ENCODE measurements at places on chromosomes 5 and 9. TPM values are rescaled to one million over a fixed set of nuclear protein-coding genes. Genes with fewer than 3 reads are reported as not detected.

DNA sequence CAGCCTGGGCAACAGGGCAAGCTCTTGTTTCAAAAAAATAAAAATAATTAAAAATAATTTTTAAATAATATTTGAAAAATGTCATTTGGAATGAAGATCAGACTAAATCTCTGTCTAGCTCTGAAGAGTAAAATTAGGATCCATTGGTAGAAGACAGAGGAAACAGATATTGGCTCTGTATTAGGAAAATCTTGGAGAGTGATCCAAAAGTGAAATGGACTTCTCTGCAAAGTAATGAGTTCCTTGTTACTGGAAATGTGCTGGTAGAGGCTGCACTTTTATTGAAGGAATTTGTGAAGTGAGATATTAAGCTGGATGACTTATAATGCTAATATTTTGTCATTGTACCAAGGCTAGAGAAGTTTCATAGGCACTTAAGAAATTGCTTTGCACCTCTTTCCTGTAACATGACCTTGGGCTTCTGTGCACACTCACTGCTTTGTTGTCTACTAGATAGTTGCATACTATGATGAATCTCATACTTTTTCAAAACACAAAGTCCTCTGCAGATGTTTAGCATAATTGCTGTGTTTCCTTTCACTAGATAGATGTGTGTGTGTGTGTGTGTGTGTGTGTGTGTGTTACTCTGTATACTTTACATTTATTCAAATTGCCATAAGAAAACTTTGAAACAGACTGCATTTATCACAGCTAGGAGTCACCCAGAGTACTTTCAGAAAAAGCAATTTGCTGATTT lies 13.1 kb downstream of the THBS4 start:
- no peak for DNase-seq

Gene CDC37L1
- 11.8 TPM for polyA plus RNA-seq

- DNase-seq = no peak
These were observed 113.8 kb downstream of the TRIM32 start for GRCh38 chr9:116800885-116801284.

Gene CD74
- polyA plus RNA-seq = 177 TPM

Gene PRRC1
- polyA plus RNA-seq = 17.5 TPM

Gene BICD2
- 15.8 TPM for polyA plus RNA-seq

Gene IGFBPL1
- polyA plus RNA-seq = 0.23 TPM

Gene C5orf34
- polyA plus RNA-seq = 1.00 TPM

Gene RANBP3L
- polyA plus RNA-seq = 1.4 TPM

DNA sequence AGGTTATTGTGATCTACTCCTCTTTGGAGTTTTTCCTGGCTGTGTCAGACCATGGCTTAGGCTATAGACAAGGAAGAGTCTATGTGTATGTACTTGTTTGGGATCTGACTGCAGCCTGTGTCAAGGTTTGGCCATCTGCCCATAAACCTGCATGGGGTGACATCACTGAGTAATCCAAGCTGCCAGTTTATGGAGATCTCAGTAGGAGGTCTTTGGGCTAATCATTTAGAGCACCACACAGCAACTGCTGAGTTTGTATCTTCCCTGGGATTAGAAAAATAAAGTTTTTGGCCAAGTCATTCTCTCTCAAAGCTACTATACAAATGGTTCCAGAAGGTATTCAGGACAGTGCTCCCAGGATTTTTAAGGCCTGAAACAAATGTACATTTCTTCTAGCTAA lies 65.5 kb upstream of the HSPB3 start:
- no peak for DNase-seq

- no peak for DNase-seq
These were observed 12.8 kb downstream of the PTAR1 start for GRCh38 chr9:69746859-69747560.

DNA sequence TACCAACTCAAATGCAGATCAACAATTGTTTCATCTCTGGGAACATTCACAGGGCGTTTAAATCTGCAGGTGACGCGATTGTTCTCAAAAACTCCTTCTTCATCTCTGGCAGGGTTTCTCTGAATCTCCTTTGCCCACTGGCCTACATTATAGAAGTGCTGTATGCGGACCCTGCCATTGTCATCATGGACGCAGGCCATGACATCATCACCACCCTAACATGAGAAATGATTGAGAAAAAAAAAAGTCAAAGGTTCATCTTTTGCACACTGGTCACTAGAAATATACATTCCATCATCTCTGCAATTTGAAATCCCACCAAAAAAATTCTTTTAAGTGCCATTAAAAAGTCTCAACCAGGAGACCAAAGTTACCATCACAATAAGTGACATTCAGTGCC lies 21.6 kb upstream of the TMEM245 start:
- no peak for DNase-seq

Gene GFI1B
- polyA plus RNA-seq = not detected

- DNase-seq = no peak
These were observed 43.1 kb downstream of the PRR16 start for GRCh38 chr5:120507197-120507596.

- DNase-seq = no peak
These were observed 136.3 kb downstream of the CEP120 start for GRCh38 chr5:123286891-123287290.

Gene GKAP1
- polyA plus RNA-seq = 8.2 TPM

DNA sequence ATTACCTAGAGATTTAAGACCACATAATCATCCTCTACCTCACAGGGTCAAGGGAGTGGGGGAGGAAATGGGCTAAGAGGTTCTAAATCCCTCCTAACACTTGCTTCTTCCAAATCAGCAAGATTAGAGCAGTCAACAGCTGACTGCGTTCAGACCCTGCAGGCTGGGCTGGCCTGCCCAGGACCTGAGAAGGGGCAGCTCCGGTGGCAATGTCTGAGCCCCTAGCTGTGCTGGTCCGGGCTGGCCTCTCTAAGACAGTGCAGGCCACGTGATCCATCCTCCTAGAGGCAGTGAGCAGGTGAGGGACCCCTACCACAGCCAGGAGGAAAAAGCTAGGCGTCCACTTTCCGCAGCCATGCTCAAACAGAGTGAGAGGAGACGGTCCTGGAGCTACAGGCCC lies at the start of gene KCNV2:
TSS of gene KCNV2 (plus strand) at position 126 of the 400 bp plus-strand sequence. CDS start at position 356, 230 bp downstream.
- DNase-seq = no peak

Gene GNE
- polyA plus RNA-seq = 2.6 TPM

DNA sequence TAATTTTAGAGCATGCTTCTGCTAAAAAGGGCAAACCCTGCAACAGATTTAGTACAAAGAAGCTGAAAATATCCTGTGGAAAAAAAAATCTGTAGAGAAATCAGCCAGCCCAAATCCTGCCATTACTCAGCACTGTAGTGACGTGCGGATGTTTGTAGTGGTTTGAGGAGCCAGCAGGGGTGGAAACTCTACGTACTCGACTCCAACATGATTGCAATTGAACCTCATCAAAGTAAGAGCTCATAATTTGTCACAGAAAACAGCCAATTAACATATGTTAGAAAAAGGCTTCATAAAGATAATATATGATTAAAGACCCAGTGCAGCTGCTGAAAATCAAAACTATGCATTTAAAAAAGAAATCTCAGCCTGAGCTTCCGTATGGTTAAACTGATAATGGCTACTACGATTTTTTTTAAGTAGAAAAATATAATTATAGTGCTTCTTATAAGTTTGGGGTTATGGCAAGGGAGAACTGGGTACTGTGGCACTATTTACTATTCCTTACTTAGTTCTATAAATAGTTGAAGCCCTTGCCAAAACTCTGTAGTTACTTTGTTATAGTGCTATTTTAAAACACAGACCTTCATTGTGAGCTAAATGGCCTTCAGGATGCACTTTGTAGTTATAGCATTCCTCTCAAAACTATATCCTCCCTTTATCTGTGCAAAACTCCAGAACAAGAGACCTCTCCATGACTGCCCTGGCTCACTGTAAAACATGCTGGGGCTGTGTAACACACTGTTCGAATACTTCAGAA lies 49.4 kb downstream of the MEF2C start:
- peak; percentile 84 for DNase-seq

- peak; percentile 76 for DNase-seq
These were observed 45.7 kb upstream of the CFAP157 start for GRCh38 chr9:127660886-127661741.

DNA sequence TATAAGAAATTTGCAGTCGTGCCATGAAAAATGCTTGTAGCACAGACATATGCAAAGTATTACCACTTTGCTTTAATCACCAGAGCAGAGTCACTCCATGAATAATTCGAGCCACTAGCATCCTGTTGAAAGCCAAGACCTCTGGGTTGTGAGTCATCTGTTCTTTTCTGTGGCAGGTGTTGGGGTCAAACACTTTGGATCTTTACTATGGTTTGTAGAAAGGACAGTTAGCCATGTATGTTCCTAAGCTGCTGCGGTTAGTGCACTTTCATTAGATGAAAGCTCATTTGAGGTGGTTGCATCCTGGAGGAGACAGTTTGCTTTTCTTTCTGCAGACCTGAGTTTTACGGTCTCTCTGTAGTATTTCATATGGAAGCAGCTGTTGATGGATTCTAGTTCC lies 223.7 kb downstream of the DMRT2 start:
- DNase-seq = no peak

DNA sequence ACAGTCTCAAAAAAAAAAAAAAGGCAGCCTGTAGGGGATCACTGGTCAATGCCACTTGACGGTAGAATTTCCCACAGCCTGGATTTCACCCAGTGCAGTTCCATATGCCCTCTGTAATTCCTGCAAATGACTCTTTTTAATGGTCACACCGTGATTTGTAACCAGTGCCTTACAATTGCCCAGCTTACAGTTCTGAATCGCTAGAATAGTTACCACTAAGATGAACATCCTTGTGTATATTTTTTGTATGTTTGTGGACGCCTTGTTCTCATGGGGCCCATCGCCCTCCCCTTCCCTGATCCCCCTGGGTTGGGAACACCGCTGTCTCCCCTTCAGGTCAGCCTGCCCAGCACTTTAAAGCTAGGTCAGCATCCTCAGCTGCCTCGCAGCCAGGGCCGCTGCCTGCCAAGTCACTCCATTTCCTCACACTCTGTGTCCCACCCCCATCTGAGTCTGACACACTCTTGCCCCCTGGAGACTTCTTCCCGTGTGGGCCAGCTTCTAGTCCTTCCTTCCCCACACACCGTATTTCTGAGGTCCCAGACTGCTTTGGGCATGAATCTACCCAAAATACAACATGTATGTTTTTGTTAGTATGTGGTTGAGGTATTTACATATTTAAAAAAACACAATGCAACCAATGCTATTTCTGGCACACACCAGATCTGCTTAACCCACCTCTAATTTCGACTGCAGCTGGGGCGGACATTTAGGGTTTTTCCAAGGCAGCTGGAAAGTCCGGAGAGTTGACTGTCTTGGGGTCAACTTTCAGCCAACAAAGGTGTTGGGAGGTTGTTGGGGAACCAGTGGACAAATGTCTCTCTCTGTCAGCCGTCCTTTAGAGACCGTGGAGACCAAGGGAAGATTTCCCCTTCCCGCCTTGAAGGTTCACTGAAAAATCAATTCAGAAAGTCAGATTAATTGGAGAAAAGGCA lies 120.5 kb upstream of the NEK6 start:
- DNase-seq = no peak

GRCh38 chr5:149421834-149422233 lies 42.7 kb upstream of the IL17B start:
- DNase-seq = peak; percentile 51

Gene PTCH1
- polyA plus RNA-seq = 3.9 TPM

DNA sequence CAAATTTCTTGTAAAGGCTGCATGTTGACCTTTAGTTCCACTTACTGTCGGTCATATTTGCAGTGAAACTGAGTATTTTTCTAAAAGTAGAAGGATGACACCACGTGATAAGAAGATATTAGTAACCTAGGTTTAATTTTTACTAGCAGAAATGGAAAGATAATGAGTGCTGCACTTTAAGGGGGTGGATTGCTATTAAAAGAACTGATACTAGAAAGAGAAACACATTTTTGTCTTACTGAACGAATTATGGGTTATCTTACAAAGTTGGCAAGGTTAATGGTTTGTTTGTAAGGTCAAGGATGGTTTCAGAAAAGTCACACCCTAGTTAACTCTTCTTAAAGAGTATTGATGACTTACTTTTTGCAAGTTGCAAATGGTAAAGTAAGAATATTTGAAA lies 2.4 kb downstream of the MACIR start:
- DNase-seq = no peak

DNA sequence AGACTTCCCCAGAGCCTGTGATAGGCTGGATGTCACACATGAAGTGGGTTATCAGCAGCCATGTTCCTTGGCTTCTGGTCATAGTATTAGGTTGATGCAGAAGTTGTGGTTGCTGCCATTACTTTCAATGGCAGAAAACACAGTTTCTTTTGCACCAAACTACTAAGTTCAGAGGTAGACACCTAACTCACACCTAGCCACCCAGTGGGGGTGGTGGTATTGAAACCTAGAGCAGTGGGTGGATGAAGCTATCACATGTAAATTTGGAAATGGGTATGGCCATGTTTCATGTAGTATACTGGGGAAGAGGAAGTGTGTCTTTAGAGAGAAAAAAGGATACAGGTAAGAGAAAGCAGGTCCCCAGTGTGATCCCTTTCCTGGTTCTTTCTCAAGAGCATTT lies 347.9 kb upstream of the SEMA6A start:
- no peak for DNase-seq

Gene REEP2
- polyA plus RNA-seq = 2.1 TPM

DNA sequence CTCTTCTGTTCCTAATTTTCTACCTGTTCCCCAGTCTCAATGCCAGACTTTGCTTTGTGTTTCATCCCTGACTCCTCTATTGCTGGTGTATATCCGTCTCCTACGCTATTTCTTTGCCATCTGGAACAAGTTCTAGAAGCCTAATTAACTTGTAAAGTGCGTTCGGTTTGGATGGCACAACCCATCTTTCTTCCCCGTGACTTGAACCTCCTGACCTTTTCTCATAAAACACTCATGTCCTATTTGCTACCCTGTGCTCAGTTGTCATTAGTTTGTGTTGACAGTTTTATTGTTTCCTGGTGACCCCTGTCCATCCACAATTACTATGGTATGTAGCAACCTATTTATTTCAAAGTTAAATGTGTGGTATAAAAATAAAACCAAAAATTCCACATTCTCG lies 323.5 kb downstream of the TLE4 start:
- no peak for DNase-seq

DNA sequence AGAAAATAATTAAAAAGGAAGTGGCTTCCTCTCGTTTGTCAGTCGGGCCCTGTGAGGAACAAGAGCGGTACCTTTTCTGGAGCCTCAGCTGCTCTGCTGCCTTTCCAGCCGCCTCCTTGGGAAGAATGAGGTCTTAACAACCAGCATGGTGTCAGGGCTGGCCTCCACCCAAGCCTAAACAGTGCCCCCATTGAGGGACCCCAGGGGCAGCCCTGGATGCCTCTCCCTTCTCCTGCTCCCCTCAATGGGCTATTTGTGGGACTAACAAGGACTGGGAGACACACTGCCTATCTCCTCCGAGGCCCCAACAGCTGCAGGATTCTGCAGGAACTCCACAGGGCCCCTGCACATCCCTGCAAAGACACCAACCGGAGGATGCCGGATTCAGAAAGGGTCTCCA lies 155.4 kb upstream of the MAP3K1 start:
- peak; percentile 55 for DNase-seq

DNA sequence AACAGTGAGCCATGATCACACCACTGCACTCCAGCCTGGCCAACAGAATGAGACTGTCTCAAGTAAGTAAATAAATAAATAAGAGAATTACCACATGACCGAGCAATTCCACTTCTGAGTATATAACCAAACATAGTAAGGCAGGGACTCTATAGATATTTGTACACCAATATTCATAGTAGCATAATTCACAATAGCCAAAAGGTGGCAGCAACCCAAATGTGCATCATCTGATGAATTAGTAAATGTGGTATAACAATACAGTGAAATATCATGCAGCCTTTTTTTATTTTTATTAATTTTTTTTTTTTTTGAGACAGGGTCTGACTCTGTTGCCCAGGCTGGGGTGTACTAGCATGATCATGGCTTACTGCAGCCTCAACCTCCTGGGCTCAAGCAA lies 33.1 kb downstream of the ALDH7A1 start:
- DNase-seq = no peak
